Kasumi-1 (cell line): ENCODE measurements at places on chromosomes 2 and 18.

DNA sequence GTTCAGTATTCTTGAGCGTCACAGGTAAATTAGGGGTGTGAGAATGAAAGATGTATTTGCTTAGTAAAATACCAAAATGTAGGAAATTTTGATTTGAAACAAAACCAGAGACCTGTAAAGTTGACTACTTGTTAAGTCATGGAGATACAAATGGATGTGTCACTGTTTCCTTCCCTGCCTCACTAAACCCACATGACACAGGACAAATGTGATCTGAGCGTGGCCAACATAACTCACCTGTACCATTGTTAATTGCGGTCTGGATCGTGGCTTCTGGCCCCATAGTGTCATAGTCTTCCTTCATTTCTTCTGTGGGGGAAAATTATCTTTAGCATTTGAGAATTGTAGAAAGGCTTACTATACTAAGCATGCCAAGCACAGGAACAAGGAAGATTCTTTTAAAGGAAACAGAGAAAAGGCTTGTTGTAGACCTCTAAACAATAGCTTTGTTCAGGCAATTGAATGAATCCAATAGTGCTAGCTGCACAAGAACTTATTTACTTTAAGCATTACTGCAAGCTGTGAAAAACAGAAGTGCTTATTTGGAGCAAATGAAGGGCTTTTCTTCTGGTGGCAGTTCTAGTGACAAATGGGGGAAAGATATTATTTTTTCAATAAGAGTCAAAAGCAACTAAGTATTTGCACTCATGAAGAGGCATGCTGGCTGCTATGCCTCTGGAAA, 95.2 kb downstream of the ZEB2 start:
- no peak for DNase-seq

DNA sequence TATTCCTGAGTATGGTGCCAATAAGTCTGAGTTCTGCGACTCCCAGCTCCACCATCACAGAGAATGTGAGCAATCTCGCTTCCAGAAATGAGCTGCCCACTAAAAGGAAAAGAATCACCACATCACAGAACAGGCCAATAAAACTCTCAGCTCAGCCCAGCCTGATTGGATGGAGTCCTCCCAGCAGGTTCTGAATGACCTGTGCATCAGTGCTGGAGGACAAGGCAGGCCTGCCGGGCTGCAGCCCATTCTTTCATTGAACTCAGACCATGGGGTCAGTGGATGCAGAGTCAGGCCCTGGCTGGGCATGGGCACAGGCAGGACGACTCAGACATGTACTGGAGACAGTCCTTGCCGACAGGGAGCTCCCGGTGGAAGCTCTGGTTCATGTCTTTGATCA, 132.7 kb upstream of the REV1 start:
- DNase-seq, result no peak

GRCh38 chr2:175181877-175182308, 383 bp upstream of the ATP5MC3 start:
- no peak for DNase-seq

DNA sequence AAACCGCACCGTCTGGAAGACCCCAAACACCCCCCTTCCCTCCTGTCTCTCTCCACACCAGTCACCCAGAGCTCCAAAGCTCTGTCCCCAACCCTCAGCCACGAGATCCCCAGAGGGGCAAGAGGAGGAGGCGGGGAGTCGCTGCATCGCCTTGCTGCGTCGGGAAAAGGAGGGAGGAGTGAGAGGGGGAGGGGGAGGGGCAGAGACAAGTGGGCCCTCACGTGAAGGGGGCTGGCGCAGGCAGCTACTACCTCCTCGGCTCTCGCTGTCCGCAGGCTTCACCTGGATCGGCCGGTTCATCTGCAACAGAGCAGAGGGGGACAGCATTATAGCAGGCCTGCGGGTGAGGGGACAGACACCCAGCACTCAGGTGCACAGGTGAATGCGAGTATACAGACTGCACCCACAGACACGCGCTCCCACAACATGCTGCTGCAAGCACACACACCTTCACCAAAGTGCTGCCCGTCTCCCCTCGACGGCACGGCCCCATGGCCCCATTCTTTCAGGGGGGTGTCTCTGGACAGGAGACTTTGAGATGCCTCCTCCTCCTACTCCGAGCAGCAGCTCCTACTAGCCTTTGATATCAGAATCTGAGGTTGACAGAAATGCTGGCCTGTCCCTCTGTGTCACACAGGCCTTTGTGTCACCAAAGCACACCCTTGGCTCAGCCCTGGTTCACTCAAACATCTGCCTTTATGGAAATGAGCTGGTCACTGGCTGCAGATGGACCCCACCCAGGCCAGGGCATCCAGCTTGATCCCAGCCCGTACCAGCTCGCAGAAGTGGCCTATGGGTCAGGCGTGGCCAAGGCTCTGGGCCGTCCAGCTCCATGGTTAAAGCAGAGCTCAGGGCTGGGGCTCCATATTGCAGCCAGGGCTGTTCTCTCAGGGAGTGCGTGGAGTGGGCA, 243.8 kb downstream of the CELF4 start:
- DNase-seq, result no peak

DNA sequence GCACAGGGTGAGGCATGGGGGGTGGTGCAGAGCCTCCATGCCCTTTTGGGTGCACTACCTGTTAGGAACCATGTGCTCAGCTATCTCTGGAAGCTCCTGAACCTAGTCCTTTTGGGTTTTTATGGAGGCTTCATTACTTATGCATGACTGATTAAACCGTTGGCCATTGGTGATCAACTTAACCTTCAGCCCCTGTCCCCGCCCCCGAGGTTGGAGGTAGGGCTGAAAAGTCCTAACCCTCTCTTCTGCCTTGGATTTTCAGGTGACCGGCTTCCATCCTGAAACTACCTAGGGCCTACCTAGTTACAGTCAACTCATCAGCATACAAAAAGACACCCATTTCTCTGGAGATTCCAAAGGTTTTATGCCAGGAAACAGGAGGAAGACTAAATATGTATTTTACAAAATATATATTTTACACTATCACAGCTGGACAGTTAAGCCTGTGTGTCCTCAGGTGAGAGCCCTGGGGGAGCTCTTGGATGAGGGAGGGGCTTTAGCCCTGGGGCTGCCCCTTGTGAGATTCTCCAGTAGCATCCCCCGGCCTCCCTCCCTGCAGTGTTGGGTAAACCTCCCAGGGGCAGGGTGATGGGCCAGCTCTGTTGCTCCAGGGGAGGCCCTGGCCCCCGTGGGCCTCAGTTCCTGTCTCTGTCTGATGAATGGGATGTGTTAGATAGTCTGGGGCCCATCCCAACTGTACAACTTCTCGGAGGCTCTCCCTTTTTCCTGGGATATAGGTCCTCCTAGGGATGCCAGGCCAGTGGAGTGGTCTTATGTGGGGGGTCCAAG, 24.1 kb downstream of the GLI2 start:
- DNase-seq, result no peak

GRCh38 chr2:169877398-169877797, 50.1 kb downstream of the UBR3 start:
- DNase-seq, result peak; percentile 70
